Left lung (tissue), 14 donors: ENCODE measurements at places on chromosomes 4 and X. TPM values are rescaled to one million over a fixed set of nuclear protein-coding genes. Genes with fewer than 3 reads are reported as not detected.

SPACA5 gene
- not detected for total RNA-seq

GRCh38 chrX:72031634-72032033, 100.1 kb downstream of the RTL5 start:
- no peak overlapping the region for H3K4me3 ChIP-seq
- no peaks in the 10 kb centered on the region for H3K27me3 ChIP-seq
- H3K4me1 ChIP-seq, result peaks cover 9% of the 10 kb centered on the region
- H3K27ac ChIP-seq, result no peak overlapping the region

- no peak overlapping the region for H3K4me3 ChIP-seq
- DNase-seq, result no peak
- no peaks in the 10 kb centered on the region for H3K4me1 ChIP-seq
- no peak overlapping the region for H3K27ac ChIP-seq
Observed at GRCh38 chrX:714131-714530, 83.5 kb downstream of the SHOX start.

DNA sequence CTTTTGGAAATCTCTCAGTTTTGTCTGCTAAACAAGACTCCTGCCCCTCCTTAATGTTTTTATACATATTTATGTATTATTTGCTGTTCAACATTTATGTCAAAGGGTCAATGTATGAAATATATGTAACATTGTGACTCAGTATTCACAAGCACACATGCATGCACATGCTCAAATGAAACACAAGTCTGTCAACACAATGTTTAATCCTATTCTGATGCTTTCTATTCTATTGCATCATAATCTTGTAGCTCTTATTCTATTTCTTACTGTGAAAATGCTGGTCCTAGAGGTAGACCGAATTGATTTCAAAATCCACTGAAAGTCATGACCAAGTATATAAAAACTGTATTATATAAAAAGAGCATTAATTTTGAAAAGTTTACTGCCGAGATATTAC, 1463.3 kb downstream of the C4orf33 start:
- H3K27me3 ChIP-seq, result no peaks in the 10 kb centered on the region
- H3K4me1 ChIP-seq, result no peaks in the 10 kb centered on the region
- DNase-seq, result no peak

GRCh38 chrX:35699642-35700041, 98.5 kb upstream of the MAGEB16 start:
- H3K27me3 ChIP-seq, result no peaks in the 10 kb centered on the region
- DNase-seq, result no peak
- H3K4me3 ChIP-seq, result no peak overlapping the region
- no peaks in the 10 kb centered on the region for H3K36me3 ChIP-seq

FGFBP1 gene
- total RNA-seq, result 52.1 TPM

- H3K27me3 ChIP-seq, result no peaks in the 10 kb centered on the region
- no peak for DNase-seq
- no peak overlapping the region for H3K27ac ChIP-seq
- peaks cover 9% of the 10 kb centered on the region for H3K4me1 ChIP-seq
- peaks cover 100% of the 10 kb centered on the region for H3K36me3 ChIP-seq
Observed at GRCh38 chrX:154360155-154360713, 14.2 kb downstream of the FLNA start.

DNA sequence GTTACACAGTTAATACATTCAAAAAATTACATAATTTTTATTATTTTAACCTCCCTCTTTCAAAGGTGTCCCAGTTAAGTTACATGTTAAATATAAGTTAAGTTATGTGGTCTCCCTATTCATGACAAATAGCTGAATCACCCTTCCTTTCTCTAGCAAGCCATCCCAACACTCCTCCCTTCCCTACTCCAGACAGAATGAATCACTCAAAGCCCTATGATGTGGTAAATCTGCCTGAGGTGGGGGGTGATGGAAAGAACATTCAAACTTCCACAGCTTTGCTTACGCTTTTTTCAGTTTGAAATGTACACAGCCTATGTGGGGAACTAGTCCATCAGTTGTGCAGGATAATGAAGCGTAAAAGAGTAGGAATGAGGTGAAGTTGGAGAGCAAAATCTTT, 90.2 kb downstream of the CXCL13 start:
- no peaks in the 10 kb centered on the region for H3K36me3 ChIP-seq
- no peak overlapping the region for H3K4me3 ChIP-seq
- no peak for DNase-seq
- no peak overlapping the region for H3K27ac ChIP-seq

DNA sequence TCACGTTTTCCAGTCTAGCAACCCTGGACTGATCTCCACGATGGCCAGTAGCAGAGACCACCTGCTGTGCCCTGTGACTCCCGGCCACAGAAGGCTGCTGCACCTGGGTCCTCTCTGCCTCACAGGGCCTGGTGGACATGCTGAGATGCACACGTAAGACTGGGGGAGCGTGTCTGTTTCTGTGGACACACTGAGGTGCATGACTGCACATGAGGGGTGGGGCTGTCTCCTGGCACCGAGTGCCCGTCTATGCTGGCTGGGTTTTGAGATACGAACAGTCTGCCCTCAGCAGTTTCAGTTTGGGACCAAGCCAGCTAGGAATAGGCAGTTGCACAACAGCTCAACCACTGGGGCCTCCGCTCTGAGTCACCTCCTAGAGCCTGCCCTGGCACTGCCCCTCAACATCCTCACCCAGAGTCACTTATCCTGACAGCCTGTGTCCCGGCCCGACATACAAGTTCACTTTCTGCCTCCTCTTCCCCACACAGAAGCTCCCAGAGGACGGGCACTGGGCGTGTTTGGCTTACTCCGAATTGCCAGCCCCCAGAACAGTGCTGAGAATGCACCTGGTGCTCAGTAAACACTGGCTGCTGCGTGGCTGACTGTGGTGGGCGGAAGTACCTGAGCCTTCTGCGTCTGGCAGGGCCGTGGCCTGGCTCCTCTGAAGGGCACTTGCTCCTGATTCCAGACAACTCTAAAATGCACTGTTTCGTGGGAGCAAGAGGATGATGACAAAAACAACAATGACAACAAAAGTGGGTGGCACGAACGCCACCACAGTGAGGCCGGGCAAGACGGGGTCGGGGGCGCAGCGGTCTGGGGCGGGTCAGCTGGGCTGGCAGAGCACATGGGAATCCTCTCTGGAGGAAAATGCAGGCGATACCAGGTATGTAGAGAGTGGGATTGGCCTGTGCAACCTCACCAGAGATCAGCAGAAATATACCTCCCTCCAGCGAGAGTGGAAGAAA, 30.9 kb downstream of the RNF212 start:
- no peaks in the 10 kb centered on the region for H3K36me3 ChIP-seq
- no peak overlapping the region for H3K4me3 ChIP-seq
- no peak overlapping the region for H3K27ac ChIP-seq
- peaks cover 26% of the 10 kb centered on the region for H3K27me3 ChIP-seq
- peaks cover 11% of the 10 kb centered on the region for H3K4me1 ChIP-seq
